ENCODE measurements at places on chromosomes 13 and 19. TPM values are rescaled to one million over a fixed set of nuclear protein-coding genes. Genes with fewer than 3 reads are reported as not detected.
A peak's percentile ranks its signal among the peaks of the same experiment; 100 is the strongest.

- DNase-seq = no peak
These were observed 1775.1 kb upstream of the PCDH20 start for GRCh38 chr13:63190742-63191141.

- no peak for DNase-seq
These were observed 19.4 kb upstream of the GPR18 start for GRCh38 chr13:99277629-99278028.

MYBPC2 gene
- not detected for total RNA-seq

- no peak for DNase-seq
These were observed 153.7 kb downstream of the KLF5 start for GRCh38 chr13:73212482-73212881.

OR7C1 gene
- 0.04 TPM for total RNA-seq

ARHGAP35 gene
- 67.0 TPM for total RNA-seq

GRCh38 chr13:99501848-99502301, 603 bp downstream of the TM9SF2 start:
- peak; percentile 64 for DNase-seq

DNA sequence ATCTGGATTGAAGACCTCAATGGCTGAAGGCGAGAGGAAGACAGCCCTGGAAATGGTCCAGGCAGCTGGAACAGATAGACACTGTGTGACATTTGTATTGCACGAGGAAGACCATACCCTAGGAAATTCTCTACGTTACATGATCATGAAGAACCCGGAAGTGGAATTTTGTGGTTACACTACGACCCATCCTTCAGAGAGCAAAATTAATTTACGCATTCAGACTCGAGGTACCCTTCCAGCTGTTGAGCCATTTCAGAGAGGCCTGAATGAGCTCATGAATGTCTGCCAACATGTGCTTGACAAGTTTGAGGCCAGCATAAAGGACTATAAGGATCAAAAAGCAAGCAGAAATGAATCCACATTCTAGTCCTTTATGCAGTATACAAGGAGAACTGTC, 1.2 kb downstream of the POLR1D start:
- DNase-seq = no peak

LILRB1 gene
- 10.7 TPM for total RNA-seq

DNA sequence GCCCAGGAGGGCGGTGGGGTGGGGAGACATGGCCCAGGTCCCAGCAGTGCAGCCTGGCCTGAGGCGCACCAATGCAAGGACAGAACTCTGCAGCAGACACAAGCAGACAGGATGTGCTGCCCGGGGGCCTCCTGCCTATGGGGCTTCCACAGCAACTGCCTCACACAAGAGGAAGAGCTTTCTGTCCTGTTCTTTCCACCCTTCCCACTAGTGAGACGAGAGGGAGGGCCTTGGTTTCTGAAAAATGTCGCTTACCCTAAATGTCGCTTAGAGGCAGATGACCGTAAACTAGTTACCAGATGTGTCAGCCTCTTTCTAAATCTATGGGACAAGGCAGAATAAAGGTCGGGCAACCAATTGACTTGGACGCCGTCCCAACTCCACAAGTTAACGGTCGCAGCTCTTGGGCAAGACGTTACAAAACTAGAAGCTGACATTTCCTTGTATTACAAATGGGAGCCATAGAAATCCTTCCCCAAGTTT, at the start of gene LAIR1:
Gene LAIR1 (minus strand): TSS at position 157 of the 483 bp plus-strand sequence. CDS start 127 bp downstream, at position 30.
- DNase-seq = no peak

DNA sequence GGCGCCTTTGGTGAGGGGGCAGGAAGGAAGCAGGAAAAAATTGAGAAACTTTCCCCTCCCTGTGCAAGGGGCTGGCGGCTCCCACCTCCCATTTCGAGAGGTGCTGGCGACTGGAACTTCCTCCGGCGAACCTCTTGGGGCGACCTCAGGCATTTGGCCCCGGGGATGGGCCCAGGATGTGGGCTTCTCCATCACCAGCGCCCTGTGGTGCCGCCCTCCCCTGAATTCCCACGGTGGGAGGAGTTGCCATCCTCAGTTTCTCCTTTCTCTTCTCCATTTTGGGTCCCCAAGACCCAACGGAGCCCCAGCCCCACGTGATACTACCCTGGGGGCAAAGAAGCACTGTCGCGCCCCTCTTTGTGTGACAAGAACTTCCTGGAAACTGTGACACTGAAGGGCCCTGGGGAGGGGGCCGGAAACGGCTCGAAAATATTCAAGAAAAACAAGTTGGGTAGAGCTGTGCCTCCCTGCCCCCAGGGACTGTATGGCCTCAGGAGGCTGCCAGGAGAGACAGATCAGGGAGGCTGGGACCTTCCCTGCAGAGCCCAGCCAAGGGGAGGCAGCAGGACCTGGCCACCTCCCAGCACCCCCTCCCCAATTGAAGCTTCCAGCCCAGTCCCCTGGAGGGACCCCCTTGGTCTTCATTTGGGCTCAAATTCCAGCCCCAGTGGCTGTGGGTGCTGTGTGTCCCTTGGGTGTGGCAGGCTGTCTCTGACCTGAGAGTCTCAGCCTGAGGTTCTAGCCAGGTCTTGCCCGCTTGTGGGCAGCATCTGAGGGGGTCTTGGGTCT, 16.2 kb upstream of the AP1M2 start:
- DNase-seq = peak; percentile 70

TMIGD2 gene
- total RNA-seq = 0.85 TPM

DNA sequence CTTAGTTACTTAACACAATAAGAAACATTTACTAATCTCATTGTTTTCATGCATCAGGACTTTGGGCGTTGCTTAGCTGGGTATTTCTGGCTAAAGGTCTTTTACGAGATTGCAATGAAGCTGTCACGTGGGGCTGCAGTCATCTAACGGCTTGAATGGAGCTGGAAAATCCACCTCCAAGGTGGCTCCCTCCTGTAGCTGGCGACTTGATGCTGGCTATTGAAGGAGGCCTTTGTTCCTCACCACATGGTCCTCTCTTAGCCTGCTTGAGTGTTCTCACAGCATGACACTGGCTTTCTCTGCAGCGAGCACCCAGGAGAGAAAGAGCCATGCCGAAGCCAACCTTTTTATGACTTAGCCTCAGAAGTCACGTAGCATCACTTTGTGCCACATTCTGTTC, 92.0 kb downstream of the NHLRC3 start:
- no peak for DNase-seq

- no peak for DNase-seq
These were observed 142.2 kb downstream of the IRS2 start for GRCh38 chr13:109644069-109644750.

MYO1F gene
- 60.9 TPM for total RNA-seq

CBARP gene
- 2.9 TPM for total RNA-seq

SLC25A15 gene
- 3.2 TPM for total RNA-seq

GRCh38 chr13:20175406-20175794, 14.5 kb upstream of the GJA3 start:
- no peak for DNase-seq

DNA sequence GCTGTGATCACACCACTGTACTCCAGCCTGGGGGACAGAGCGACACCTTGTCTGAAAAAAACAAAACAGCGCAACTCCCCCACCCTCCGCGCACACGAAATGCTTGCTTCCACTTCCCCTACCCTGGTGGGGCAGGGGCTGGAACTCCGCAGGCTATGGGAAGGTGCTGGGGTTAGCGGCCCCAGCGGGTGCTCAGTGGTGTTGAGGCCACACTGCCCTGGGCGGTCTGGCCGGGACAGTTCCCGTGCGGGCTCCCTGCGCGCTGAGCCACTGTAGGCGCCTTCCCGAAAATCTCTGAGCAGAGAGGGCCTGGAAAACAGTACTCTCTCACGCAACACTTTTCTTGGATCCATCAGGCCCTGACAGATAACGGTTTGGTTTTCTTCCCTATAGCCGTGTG, 1.1 kb upstream of the WTIP start:
- no peak for DNase-seq

DNA sequence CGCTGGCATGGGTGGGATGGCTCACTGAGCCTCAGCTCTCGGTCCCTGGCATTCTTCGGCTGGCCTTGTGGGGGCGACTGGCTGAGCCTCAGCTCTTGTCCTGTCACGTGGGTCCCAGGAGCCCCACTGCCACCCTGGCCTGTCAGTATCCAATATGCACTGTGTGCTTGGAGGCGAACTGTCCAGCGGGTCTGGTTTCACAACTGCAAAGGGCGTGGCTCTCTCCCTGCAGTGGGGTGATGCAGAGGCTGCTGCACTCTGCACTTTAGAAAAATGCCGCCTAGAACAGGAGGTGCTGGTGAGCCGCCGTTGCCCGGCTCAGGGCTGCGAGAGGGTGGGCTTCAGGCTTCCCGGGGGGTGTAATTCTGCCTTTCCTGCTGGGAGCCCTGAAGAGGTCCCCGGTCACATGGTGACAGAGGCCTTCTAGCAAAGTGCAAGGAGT, 17.0 kb upstream of the TMEM255B start:
- no peak for DNase-seq

DNA sequence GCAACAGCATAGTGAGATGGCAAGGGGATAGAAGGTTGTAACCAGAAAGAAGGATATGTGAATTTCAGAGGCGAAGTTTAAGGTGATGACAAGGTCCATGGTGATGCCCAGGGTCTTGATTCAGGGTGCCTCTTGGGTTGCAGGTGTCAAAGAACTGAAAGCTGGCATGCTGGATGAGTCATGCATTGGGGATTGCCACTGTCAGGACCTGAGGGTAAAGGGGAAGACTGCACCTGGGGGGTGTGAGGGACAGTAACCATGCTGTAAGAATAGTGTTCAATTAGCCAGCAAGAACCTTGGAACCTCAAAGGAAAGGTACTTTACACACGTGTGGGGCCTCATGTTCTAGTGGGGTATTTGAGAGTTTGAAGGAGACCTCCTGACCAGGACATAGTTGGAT, 279.6 kb downstream of the SLC7A1 start:
- DNase-seq = no peak
